Adrenal gland (tissue), 19 donors: ENCODE measurements at places on chromosomes 4 and X. TPM values are rescaled to one million over a fixed set of nuclear protein-coding genes. Genes with fewer than 3 reads are reported as not detected.

The IL21 gene
- total RNA-seq = not detected

The BRS3 gene
- not detected for total RNA-seq

The EREG gene
- not detected for total RNA-seq

The PABPC5 gene
- 13.6 TPM for total RNA-seq

The RHOXF2 gene
- not detected for total RNA-seq

The NHSL2 gene
- 18.2 TPM for total RNA-seq

- H3K27ac ChIP-seq = no peak overlapping the region
- H3K4me1 ChIP-seq = no peaks in the 10 kb centered on the region
- peak; percentile 43 for DNase-seq
- no peak overlapping the region for H3K4me3 ChIP-seq
- H3K27me3 ChIP-seq = no peaks in the 10 kb centered on the region
- H3K36me3 ChIP-seq = no peaks in the 10 kb centered on the region
Observed at GRCh38 chrX:2540426-2540947, 39.7 kb upstream of the DHRSX start.

DNA sequence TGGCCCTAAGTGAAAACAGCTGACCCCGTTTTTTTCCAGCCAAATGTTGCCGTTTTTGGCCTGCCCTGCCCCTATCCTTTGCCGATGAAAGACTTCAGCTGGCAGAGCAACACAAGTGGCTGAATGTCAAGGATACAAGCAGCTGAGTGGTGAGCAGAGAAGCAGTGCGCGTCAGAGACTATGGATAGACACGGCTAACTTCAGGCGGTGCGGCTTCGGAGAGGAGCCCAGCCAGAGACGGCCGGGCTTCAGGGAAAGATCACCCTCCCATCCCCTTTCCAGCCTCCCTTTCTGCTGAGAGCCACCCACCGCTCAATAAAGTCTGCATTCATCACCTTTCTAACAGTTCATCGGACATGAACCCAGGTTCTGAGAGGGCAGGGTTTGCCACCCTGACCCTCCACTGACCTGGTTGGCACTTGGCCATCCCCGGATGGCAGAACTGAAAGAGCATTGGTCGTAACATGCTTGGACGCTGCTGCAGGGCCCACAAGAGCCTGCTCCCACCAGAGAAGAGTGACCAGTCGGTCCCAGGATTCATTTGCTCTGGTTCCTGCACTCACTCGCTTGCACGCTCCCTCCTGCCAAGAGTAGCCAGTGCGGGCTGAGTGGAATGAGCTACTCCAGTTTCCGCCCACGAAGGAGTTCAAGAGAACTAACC, 125.8 kb downstream of the PPEF1 start:
- no peaks in the 10 kb centered on the region for H3K27me3 ChIP-seq
- H3K36me3 ChIP-seq = no peaks in the 10 kb centered on the region
- peak; percentile 85 for DNase-seq
- no peak overlapping the region for H3K4me3 ChIP-seq
- no peaks in the 10 kb centered on the region for H3K4me1 ChIP-seq

- H3K4me3 ChIP-seq = no peak overlapping the region
- H3K27ac ChIP-seq = no peak overlapping the region
- no peak for DNase-seq
- H3K4me1 ChIP-seq = peaks cover 11% of the 10 kb centered on the region
Observed at GRCh38 chr4:111717921-111718320, 427.3 kb upstream of the FAM241A start.

DNA sequence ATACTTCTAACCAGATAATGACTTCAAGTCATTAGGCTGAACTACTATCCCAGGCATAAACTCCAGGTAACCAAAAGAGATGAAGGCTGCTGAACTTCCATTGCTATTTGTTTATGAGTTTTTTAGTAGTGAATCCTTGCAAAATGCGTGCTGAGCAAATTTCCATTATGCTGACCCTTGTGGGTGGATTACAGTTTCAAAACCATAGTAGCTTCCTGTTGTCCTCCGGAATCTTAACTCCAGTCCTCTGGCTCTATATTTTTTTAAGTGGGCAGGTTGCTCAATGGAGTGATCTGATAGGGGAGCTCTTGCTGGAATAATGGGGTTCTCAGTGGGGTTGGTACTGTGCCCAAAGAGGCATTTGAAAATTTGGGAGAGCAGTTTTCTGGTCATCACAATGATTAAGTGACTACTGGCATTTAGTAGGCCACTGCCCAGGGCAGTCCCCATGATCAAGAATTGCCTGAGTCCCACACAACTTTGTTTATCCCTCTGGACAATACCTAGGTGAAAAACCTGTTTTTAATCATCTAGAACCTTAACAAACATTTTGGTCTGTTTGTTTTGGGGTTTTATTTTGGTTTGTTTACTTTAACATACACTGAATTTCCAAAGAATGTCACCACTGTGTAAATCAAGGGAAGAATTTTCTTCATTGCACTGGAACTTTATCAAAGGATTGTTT, 302.3 kb upstream of the GATB start:
- no peak overlapping the region for H3K27ac ChIP-seq
- no peaks in the 10 kb centered on the region for H3K36me3 ChIP-seq
- H3K4me1 ChIP-seq = no peaks in the 10 kb centered on the region
- DNase-seq = no peak
- no peaks in the 10 kb centered on the region for H3K27me3 ChIP-seq

GRCh38 chr4:1654216-1654955, 29.7 kb downstream of the FAM53A start:
- no peak overlapping the region for H3K27ac ChIP-seq
- DNase-seq = no peak
- H3K4me1 ChIP-seq = no peaks in the 10 kb centered on the region
- H3K27me3 ChIP-seq = no peaks in the 10 kb centered on the region

DNA sequence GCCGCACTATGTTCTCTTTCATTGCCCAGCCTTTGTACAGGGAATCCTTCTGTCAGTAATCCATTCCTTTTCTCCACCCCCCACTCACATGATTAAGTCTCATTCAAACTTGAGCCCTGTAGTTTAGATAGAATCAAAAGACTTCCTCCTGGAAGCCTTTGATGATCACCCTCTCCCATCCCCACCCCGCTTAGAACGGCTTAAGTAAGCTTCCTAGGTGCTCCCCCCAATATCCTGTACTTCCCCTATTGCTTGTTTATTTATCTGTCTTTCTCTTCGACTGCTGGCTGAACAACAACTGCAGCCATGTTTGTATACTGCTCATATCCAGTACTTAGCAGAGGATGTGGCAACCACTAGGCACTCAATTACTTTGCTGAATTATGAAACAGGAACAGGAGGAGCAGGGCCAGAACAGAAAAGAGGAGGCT, 38.5 kb upstream of the GPC3 start:
- no peak overlapping the region for H3K27ac ChIP-seq
- no peak for DNase-seq
- no peak overlapping the region for H3K4me3 ChIP-seq

DNA sequence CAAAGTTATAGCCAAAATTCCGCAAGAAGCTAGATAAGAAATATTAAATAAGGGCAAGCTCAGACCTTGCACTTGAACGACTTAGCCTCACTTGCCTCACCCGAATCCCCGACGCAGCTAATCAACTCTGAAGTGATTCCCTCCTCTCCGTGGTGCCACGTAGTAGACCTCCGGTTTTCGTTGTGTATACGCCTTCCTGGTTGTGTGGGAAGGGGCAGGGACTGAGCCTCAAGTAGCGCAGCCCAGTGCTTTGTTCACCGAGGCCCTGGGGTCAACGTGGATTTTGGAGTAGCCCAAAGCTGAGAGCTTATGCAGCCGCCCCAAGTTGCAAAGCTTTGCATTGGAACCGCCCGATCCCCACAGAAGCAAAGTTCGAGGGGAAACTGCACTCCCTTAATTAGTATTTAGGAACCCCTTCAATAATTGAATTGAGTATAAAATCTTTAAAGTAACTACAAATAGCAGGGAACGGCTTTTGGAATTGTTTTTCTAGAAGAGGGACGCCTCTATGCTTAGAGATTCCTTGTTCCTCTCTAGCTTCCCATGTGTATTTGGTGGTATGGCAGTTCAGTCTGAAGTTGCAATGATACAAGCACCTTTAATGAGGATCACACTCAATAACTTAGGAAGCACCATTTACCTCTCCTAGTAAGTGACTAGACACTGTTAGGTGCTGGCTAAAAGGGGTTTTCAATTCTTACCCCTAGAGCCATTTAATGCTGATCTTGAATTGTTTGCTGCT, 55.7 kb downstream of the LINC00632 start:
- H3K36me3 ChIP-seq = no peaks in the 10 kb centered on the region
- no peaks in the 10 kb centered on the region for H3K4me1 ChIP-seq
- H3K27ac ChIP-seq = no peak overlapping the region
- DNase-seq = no peak

DNA sequence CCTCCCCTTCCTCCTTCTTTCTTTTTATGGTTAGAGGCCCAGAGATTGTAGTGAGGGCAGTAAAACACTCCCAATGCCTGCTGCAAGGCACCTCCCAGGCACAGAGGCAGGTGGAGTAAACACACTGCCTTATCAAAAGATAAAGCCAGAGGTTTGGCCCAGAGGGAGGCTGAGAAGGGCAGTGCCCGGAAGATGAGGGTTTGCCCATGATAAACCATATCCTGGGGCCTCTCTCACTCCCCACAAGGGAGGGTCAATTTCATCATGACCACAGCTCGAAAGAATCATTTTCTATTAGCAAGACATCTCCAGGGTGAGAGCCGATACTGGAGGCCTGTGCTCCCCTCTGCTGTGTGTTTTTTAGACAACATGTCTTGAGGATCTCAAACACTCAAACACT, 98.5 kb upstream of the FAM9C start:
- no peak for DNase-seq
- H3K36me3 ChIP-seq = no peaks in the 10 kb centered on the region
- H3K27ac ChIP-seq = no peak overlapping the region
- no peak overlapping the region for H3K4me3 ChIP-seq
- H3K27me3 ChIP-seq = peaks cover 4% of the 10 kb centered on the region
- H3K4me1 ChIP-seq = no peaks in the 10 kb centered on the region

DNA sequence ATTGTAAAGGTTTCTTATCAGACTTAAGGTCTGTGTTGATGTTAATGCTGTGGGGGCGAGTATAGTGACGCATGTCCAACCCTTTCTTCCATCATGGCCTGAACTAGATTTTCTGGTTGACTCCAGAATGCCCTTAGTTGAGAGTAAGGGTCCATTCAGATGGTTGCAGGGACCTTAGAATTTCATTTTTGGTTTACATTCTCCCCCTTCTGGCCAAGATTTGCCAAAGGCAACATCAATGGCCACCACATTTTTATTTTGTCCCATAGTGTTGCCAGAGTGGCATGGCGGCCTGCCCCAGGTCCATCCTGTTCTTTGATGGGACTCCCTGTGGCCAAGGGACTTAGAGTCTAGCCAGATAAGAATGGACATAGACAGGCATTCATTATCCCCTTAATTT, 368.5 kb downstream of the GPM6A start:
- H3K36me3 ChIP-seq = no peaks in the 10 kb centered on the region
- H3K4me1 ChIP-seq = no peaks in the 10 kb centered on the region
- no peak overlapping the region for H3K27ac ChIP-seq

DNA sequence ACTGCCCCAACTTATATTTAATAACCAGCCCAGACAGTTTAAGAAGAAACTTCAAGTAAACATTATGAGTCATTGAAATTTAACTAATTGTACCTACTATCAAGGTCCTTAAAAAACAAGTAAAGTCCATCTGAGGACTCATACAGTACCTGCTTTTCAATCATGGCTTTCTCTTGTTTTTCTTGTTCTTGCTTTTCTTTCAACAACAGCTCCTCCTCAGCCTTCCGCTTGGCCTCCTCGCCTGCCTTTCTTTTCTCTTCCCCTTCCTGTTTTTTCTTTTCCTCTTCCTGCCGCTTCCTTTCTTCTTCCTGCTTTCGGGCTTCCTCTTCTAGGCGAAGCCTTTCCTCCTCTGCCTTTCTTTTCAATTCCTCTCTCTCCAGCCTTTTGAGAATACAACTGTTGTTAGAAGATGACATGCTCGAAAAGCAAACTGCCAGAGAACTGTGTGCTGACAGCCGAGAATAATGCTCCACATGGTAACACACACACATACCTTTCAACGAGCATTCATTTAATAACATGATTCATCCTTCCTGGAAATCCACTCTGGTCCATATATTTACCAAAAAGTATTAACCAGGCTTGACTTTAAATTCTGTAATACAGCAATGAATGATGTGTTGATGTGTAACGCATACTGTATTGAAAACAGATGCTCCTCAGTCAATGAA, 25.2 kb upstream of the BCLAF3 start:
- H3K27me3 ChIP-seq = no peaks in the 10 kb centered on the region
- no peaks in the 10 kb centered on the region for H3K4me1 ChIP-seq
- DNase-seq = no peak
- H3K4me3 ChIP-seq = no peak overlapping the region
- H3K27ac ChIP-seq = no peak overlapping the region
- H3K36me3 ChIP-seq = no peaks in the 10 kb centered on the region

DNA sequence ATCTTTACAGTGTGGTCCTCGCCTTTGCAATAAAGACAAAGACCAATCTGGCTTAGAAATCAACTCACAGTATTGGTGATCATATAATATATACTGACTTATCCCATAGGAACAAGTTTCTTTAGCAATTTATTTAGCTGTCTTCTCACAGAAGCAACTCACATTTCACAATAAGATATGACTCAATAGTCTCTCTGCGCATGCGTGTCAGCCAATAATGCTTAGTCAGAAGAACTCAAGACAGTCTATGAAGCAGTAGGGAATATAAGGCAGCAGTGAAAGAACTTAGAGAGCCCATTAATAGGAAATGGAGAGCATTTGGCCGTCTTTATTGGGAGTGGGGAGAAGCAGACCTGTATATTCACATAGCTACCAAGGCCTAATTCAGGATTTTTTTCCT, 216.7 kb downstream of the IL13RA2 start:
- no peak for DNase-seq
- peaks cover 15% of the 10 kb centered on the region for H3K27me3 ChIP-seq
- no peak overlapping the region for H3K4me3 ChIP-seq
- no peaks in the 10 kb centered on the region for H3K36me3 ChIP-seq
- no peak overlapping the region for H3K27ac ChIP-seq
- H3K4me1 ChIP-seq = no peaks in the 10 kb centered on the region

DNA sequence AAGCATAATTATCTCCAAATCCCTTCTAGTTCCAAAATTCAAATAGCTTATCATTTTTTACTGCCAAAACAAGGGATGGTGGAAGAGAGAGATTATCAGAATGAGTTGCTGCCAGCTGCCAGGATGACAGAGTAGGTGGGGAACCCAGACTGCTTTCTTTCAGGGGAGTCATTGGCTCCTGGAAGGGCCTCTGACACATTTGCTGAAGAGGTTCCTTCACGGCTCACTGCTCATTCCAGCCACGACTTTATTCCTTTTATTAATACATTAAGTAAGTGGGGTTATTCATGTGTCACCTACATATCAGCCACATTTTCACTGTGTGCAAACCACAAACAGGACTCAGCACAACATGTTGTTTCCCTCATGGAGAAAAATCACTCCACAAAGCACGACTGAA, 12.7 kb upstream of the SMIM43 start:
- DNase-seq = no peak
- H3K4me3 ChIP-seq = no peak overlapping the region
- H3K4me1 ChIP-seq = no peaks in the 10 kb centered on the region
- H3K36me3 ChIP-seq = no peaks in the 10 kb centered on the region
- H3K27me3 ChIP-seq = peaks cover 10% of the 10 kb centered on the region

GRCh38 chr4:16250661-16251365, 24.5 kb upstream of the TAPT1 start:
- peaks cover 24% of the 10 kb centered on the region for H3K4me1 ChIP-seq
- no peaks in the 10 kb centered on the region for H3K27me3 ChIP-seq
- H3K27ac ChIP-seq = peak overlapping the region; percentile 19
